ENCODE measurements at places on chromosomes 2 and 18. TPM values are rescaled to one million over a fixed set of nuclear protein-coding genes. Genes with fewer than 3 reads are reported as not detected.

Gene LONRF2
- total RNA-seq: 1.0 TPM

Gene CDH7
- total RNA-seq: not detected

Gene CCDC93
- total RNA-seq: 21.1 TPM

Gene MYO3B
- total RNA-seq: not detected

Gene TAF4B
- 3.0 TPM for total RNA-seq

Gene TTLL4
- 8.1 TPM for total RNA-seq
